AG04450 (cell line): ENCODE measurements at places on chromosomes 5 and 9.
A peak's percentile ranks its signal among the peaks of the same experiment; 100 is the strongest.

GRCh38 chr9:86885232-86885631 lies 62.1 kb downstream of the GAS1 start:
- no peak for DNase-seq

DNA sequence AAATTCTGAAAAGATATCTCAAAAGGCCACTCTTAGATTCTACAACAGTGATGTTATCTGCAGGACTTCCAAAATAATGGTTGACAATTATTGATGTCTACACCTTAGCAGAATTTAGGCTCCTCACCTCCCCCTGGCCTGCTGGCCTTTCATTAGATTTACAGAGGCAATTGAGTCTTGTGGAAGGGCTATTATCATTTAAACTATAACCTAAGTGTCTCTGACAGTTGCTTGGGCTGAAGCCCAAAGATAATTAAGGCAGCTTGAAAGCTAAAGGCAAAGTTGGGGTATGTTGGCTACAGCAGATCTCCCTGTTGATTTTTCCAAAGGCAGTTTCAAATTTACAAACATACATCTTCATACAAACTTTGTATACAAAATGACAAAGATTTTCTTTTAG lies 912.3 kb downstream of the TAF11L14 start:
- no peak for DNase-seq

DNA sequence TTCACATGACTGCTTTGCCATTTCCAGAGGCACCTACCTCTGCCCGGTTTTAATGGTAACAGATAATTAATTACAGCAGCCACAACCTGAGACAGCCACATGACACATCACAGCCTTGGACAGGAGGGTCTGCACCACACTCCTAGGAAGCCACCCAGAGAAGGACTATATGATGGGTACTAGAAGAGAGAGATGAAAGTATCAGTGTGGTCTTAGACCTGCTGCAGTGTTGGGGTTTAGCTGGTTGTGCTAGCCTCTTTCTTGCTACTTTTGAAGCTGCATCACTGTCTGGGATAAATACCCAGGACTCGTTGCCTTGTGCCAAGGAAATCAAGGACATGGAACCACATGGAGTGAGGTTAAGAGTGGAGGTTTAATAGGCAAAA lies 266.4 kb downstream of the ICE1 start:
- DNase-seq, result no peak

DNA sequence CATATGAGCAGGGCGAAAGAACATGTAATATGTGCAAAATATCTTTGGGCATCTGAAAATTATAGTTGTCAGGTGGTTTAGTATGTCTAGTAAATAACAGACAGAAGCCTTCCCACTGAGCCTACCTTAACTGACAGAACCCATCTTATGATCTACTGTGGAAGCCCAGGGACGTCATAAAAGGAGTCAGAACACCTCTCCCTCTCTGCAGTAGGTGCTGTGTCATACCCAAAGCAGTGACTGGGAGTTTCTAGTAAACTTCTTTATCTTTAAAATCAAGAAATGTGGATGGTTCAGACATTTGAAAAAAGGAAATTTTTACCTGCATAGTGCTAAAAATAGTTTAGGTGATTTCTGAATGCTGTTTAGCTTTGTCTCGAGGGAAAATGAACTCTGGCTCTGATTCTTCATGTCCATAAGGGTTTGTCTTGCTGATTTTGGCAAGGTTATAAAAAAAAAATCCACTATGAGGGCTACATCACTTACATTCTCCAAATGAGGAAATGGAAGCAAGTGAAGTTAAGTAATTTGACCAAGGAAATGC lies 104.0 kb downstream of the NUDT12 start:
- no peak for DNase-seq

DNA sequence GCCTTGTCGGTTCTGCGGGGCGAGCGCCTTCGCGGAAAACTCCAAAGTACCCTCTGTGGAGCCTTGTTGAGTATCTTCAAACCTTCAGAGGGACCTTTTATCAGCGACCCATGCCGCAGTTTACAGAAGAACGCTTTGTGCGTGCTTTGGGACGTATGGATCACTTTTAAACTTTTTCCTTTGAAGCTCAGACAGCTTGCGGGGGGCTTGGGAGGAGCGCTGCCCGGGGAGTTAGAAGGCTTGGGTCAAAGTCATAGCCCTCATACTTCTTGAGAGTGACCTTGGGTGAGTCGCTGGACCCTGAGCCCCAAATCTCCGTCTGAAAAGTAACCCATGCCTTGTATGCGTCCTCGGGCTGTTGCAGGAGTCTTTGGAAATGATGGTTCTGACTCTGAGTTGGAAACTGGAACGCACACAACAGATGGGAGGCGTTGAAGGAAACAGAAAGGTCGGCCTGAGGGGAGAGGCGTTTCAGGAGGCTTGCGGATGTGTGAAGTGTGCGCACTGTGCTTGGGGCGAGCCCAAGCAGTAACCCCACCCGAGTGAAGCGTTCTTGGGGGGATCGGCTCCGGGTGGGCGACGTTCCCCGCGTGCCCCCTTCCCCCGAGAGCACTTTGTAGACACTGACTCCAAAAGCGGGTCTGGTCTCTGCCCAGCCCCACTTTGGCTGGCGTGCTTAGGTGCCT lies 661 bp upstream of the SLC25A51 start:
- DNase-seq, result no peak

DNA sequence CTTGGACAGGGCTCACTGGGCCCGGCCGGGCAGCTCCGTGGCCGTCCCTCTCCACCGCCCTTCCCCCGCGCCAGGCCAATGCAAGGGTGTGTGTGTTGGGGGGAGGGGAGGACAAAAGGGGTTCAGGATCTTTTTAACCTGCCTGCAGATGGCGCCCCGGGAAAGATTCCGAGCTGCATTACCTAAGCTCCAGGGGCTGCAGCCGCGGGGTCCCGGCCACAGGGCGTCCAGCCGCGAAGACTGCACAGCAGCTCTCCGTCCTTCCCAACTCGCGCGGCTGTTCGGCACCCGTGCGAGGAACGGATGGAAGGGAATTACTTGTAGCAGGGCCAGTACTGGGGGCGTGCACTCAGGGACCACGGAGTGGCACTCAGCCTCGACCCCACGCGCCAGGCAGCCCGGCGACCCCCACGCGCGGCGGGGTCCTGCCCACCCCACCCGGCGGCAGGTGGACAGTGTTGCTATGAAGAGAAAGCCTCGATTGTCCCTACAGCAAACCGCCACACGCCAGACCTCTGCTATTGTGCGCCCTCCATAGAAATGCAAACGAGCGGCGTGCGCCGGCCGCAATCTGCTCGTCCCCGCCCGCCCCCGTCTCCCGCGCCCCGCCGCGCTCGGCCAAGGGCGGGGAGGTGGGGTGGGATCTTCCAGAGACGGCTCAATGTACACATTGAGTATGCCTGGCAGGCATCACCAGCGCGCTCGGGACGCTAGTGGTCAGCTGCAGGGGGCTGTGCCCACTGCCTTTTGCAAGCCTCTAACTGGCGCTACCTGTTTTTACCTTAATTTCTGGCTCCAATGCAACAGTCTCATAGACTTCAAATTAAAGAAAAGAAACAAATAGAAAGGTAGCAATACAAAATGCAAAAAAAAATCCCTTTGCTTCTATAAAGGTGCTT lies 796 bp upstream of the GADD45G start:
- DNase-seq, result no peak

DNA sequence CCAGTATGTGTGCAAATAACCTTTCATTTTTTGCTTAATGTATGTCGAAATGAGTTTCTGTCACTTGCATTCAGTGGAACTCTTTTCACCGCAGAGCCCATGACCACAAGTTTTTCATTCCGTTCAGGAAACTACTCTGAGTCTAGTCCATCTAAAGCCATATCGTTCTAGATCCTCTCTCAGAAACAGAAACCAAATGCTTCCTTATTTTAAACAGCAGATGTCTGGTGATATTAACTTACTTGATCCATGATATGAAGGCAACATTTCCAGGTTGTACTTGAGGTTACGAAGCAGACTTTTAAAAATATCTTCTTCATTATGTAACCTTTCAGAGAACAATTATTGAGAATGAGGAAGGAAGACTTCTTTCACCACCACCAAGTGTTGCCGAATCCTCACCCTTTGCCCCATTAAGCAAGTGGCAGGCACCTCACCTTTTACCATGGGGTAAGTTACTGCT lies 72.4 kb upstream of the GNAQ start:
- DNase-seq, result no peak

GRCh38 chr5:33180900-33181299 lies 259.9 kb upstream of the TARS1 start:
- DNase-seq, result peak; percentile 13

DNA sequence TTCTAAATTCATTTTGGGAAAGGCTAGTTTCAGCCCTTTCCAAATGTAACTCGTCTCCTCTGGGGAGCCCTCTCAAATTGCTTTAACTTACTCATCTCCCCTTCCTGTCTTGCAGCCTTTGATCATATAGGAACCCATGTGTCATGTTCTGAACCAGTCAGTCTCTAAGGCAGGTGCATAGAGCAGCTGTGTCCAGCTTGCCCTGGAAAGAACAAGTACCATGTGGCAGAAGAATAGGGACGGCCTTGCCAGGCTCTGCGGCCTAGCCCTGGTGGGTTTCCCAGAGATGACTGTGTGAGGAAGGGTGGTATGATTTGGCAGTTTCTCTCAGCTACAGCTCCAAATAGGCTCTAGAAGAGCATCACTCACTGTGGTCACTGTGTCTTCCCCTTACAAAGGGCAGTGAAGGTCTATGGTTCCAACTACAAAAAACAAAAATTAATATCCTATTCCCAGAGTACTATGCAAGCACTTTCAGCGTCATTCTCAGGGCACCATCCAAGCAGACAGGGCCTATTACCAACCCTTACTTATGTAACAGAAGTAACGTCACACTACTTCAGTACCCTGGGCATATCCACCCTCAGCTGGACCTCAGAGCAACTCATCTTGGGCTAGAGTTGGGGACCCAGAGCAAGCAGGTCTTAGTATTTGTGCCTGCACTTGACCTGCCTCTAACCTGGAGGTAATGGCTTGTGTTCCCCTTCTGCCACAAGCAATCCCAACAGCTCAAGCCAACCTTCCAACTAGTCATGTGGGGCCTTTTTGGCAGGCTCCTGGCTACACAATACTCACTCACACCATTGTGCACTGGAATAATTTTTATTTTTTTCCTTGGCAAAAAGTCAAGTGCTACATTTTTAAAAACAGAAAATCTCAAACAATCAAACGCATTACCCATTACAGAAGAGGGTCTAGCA lies 37.2 kb upstream of the UBAP2 start:
- DNase-seq, result no peak

GRCh38 chr9:132590318-132591182 lies 8.1 kb downstream of the BARHL1 start:
- no peak for DNase-seq

DNA sequence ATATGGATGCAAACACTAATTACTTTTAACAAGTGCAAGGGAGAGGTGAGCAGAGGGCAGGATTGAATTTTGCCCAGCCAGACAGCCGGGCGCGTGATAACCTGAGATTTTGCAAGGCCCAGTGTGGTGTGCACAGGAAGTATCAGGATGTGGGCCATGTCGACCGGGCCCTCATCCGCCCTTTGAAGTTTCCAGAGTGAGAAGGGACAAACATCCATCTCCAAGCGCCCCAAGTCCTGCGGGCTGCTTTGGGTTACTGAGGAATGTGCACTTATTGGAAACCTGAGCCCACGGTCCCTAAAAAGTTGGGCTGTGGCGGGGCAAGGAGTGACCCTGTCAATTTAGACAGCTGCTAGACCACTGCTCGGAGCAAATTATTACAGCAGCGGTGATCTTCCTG lies 272.2 kb upstream of the IRX2 start:
- DNase-seq, result no peak

DNA sequence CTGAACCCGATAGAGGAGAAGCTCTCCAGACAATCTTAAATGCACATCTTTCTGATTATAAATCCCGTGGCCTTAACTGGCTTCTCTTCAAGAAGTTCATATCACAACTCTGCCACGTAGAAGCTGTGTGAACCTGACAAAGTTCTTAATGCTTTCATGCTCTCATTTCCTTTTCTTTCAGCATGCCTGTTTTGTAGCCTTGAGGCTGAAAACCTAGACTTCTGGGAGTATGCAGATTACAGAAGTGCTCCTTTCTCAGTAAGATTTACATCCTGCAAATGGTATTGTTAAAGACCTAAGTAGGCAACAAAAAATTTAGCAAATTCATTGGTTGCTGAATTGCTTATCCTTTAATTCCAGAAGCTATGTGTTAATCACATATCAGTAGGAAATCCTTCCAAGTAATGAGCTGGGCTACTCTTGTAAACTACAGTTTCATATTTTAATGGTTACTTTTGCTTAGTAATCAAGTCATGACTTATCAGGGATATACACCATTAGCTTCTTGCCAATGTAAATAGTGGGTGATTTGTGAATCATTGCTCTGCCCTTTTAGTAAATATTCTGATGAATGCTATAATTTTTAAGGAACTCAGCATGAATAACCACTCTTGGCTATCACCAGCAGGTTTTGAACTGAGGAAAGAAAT lies 334.7 kb downstream of the FBXL7 start:
- peak; percentile 37 for DNase-seq
